ENCODE measurements at places on chromosomes 3 and 15. TPM values are rescaled to one million over a fixed set of nuclear protein-coding genes. Genes with fewer than 3 reads are reported as not detected.

DNA sequence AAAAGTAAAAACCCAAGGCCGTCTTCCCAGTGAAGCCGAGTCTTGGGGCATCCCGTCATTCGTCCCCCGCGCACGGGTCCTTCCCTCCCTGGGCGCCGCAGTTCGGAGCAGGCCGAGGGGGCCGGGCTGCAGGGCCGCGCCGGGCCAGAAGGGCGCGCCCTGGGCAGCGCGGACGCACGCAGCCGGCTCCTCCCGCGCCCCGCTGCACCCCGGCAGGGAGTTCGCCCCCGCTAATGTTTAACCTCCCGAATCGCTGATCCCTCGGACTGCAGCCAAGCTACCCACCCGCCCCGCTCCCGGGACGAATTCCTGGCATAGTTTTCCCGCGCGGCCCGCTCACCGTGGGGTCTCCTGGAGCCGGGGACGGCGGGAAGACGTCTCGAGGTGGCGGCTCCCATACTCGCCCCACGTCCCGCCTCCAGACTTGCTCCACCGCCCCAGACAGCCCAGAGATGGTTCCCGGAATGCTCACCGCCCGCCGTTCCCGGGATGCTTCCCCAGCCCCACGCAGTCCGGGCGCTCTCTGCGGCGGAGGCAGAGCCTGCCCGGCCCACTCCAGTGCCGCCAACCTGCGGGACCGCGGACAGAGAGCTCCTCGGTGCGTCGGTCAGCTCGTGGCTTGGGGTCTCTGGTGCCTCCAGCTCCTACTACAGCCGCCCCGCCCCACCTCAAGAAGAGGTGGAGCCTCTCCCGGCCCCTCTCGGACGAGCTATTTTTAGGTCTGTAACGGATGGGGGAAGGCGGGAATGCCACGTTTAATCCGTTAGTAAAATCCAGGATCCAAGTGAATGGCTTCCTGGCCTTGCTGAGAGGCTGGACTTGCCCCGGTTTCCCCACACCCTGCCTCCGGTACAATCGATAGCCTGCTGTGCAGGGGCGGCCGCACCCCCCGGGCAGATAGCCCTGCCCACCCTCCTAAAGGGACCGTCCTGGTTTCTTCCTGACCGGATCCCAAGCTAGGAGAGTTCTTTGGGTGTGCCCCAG lies at the start of gene DZIP1L:
Gene DZIP1L (minus strand): TSS at position 621 of the 984 bp plus-strand sequence. CDS start 11,637 bp downstream, outside the sequence.
- H3K27me3 ChIP-seq, result no peaks in the 10 kb centered on the region
- peak within 1 kb of the TSS; percentile 35 for H3K27ac ChIP-seq
- peak; percentile 23 for DNase-seq
- H3K4me3 ChIP-seq, result peak within 1 kb of the TSS; percentile 85

DNA sequence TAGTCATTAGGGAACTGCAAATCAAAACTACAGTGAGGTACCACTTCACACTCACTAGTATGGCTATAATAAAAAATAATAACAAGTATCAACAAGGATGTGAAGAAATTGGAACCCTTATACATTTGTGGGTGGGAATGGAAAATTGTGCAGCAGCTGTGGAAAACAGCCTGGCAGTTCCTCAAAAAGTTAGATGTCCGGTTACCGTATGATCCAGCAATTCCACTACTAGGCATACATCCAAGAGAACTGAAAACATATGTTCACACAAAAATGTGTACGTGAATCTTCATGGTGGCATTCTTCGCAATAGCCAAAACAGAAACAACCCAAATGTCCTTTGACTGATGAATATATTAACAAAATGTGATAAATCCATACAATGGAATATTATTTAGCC lies 187.9 kb upstream of the LYSMD4 start:
- DNase-seq, result no peak
- H3K4me3 ChIP-seq, result no peak overlapping the region
- H3K27ac ChIP-seq, result no peak overlapping the region
- H3K27me3 ChIP-seq, result 0 out of 2 replicates have a peak, but pooled peaks cover 2% of the 10 kb centered on the region
- H3K36me3 ChIP-seq, result no peaks in the 10 kb centered on the region

DNA sequence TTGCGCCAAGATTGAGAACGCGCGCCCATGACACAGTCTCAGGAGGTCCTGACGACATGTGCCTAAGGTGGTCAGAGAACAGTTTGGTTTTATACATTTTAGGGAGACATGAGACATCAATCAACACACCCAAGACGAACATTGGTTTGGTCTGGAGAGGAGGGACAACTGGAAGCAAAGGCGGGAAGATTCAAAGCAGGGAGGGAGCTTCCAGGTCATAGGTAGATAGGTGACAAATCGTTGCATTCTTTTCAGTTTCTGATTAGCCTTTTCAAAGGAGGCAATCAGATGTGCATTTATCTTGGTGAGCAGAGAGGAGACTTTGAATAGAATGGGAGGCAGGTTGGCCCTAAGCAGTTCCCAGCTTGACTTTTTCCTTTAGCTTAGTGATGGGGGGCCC lies 828.4 kb upstream of the DPPA4 start:
- no peaks in the 10 kb centered on the region for H3K36me3 ChIP-seq
- no peak overlapping the region for H3K4me3 ChIP-seq
- DNase-seq, result no peak
- H3K27ac ChIP-seq, result no peak overlapping the region
- H3K27me3 ChIP-seq, result no peaks in the 10 kb centered on the region
- H3K4me1 ChIP-seq, result peaks cover 8% of the 10 kb centered on the region

- H3K27me3 ChIP-seq, result peaks cover 12% of the 10 kb centered on the region
- H3K27ac ChIP-seq, result no peak overlapping the region
- peaks cover 15% of the 10 kb centered on the region for H3K36me3 ChIP-seq
- no peak overlapping the region for H3K4me3 ChIP-seq
These were observed 2.4 kb upstream of the RPL29 start for GRCh38 chr3:51997935-51998596.

- no peaks in the 10 kb centered on the region for H3K36me3 ChIP-seq
- no peak overlapping the region for H3K27ac ChIP-seq
- H3K27me3 ChIP-seq, result no peaks in the 10 kb centered on the region
- H3K4me1 ChIP-seq, result no peaks in the 10 kb centered on the region
- no peak for DNase-seq
These were observed 314.9 kb upstream of the TMCO5A start for GRCh38 chr15:37619358-37620042.

- no peaks in the 10 kb centered on the region for H3K27me3 ChIP-seq
- H3K27ac ChIP-seq, result no peak overlapping the region
- DNase-seq, result no peak
- no peaks in the 10 kb centered on the region for H3K36me3 ChIP-seq
These were observed 70.4 kb upstream of the KY start for GRCh38 chr3:134721214-134721613.

- no peaks in the 10 kb centered on the region for H3K27me3 ChIP-seq
- H3K4me3 ChIP-seq, result no peak overlapping the region
- peaks cover 31% of the 10 kb centered on the region for H3K4me1 ChIP-seq
These were observed 305.0 kb upstream of the C2CD4B start for GRCh38 chr15:62469874-62470688.

DNA sequence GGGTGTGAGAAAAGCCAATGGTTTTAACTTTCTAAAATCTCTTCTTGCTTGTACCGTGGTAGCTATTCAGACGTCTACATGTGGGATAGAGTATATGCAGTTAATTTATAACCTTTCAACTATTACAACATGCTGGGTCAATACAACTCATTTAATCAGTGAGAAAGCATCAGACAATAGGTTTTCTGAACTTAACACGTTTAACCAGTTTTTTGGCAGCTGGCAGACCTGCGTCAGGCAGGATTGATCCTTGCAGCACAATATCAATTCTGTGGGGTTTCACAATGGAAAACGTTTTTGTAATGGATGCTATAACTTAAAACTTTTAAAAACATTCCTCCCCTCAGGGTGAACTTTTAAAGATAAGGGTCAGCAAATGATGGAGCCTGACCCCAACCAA lies 6.5 kb downstream of the GNB5 start:
- H3K27me3 ChIP-seq, result no peaks in the 10 kb centered on the region
- H3K36me3 ChIP-seq, result no peaks in the 10 kb centered on the region
- H3K27ac ChIP-seq, result no peak overlapping the region

GRCh38 chr15:92391640-92392039 lies 2.0 kb upstream of the ST8SIA2 start:
- H3K4me1 ChIP-seq, result no peaks in the 10 kb centered on the region
- no peak overlapping the region for H3K27ac ChIP-seq
- H3K4me3 ChIP-seq, result no peak overlapping the region
- peaks cover 61% of the 10 kb centered on the region for H3K27me3 ChIP-seq
- H3K36me3 ChIP-seq, result no peaks in the 10 kb centered on the region

- peaks cover 59% of the 10 kb centered on the region for H3K4me1 ChIP-seq
- peak overlapping the region; percentile 34 for H3K27ac ChIP-seq
- peaks cover 24% of the 10 kb centered on the region for H3K36me3 ChIP-seq
- no peak for DNase-seq
These were observed 414.6 kb downstream of the FOXP1 start for GRCh38 chr3:71168880-71169411.

DNA sequence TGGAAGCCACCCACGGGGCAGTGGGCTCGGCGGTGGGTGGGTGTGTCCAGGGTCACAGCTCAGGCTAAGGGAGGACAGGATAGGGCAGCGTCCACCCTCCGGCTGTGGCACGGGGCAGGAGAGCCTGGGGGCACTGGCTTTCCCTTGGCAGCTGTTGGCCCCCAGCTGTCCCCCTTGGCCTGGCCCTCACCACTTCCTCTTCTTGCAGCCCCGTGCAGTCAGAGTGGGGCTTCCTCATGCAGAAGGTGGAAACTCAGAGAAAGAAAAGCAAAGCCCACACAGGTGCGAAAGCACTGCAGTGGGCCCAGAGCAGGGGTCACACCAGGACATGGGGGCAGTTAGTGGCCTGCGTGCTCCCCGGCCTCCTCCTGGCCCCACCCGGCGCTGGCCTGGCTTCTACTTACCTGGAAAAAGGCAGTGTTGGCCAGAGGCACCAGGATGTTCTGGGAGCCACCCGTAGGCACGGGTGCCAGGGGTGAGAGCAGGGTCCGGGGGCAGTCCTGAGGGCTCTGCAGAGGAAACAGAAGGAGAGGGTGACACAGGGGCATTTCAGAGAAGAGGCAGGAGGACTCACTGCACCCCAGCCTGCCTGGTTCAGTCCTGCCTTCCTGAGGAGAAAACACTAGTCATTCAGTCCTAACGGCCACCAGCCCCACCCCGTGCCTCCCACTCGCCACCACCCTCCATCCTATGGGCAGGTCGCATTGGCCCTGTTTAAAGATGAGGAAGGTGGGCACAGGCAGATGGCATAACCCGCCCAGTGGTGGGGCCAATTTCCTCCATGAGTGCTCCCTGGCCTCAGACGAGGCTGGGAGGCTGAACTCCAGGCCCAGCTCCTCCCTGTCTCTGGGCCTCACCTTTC lies 28.3 kb downstream of the PLXND1 start:
- H3K4me1 ChIP-seq, result peaks cover 13% of the 10 kb centered on the region
- H3K27me3 ChIP-seq, result no peaks in the 10 kb centered on the region
- H3K4me3 ChIP-seq, result no peak overlapping the region
- DNase-seq, result no peak

- H3K4me3 ChIP-seq, result no peak overlapping the region
- H3K36me3 ChIP-seq, result no peaks in the 10 kb centered on the region
- no peaks in the 10 kb centered on the region for H3K4me1 ChIP-seq
- no peak overlapping the region for H3K27ac ChIP-seq
- DNase-seq, result no peak
- no peaks in the 10 kb centered on the region for H3K27me3 ChIP-seq
These were observed 648.3 kb upstream of the CFAP20DC start for GRCh38 chr3:59698091-59698490.

DNA sequence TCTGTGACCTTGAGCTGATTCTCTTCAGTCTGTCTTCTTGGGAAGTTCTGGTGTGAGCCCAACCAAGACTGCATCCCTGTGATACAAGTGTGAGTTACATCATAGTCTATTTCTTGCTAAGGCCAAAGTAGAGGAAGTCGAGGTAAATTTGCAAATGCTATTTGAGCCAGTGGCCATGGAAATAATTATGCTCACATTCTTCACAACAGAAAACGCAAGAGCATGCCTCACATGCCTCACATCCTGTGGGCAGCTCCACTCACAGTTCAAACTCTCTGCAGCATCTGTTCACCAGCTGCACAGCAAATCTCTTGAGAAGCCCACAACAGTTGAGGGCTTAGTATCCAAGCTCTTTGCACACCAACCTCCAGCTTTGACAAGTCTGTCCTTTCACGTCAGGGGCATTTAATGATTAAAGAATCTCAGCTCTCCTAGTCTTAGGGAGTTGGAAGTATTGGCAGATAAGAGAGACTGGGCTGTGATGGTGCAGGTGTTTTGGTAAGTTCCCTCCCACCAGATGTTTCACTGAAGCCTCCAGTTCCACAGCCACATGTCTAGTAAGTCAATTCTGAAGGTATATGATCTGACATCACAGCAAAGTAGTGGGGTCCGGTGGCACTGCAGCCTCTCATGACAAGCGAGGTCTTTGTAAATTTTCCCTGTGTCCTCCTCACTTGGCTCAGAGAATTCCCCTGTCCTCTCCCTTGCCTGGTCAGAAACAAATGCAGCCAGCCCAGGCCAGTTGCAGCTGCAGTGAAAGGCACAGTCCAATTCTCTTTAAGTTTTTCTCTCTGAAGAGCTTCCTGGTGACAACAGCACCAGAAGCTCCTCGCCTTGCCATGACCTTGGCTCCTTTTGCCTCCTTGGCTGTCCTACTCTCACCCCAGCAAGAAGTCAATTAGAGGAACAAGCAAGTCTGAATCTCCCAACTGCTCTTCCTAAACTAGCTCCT lies 166.1 kb downstream of the SSR3 start:
- H3K4me3 ChIP-seq, result no peak overlapping the region
- H3K27me3 ChIP-seq, result no peaks in the 10 kb centered on the region
- no peak overlapping the region for H3K27ac ChIP-seq
- no peaks in the 10 kb centered on the region for H3K4me1 ChIP-seq
- no peaks in the 10 kb centered on the region for H3K36me3 ChIP-seq

- peaks cover 9% of the 10 kb centered on the region for H3K4me1 ChIP-seq
- DNase-seq, result no peak
- H3K4me3 ChIP-seq, result no peak overlapping the region
- H3K27me3 ChIP-seq, result no peaks in the 10 kb centered on the region
These were observed 44.2 kb downstream of the WNT5A start for GRCh38 chr3:55442861-55443260.

- peaks cover 46% of the 10 kb centered on the region for H3K4me1 ChIP-seq
- no peak for DNase-seq
- no peaks in the 10 kb centered on the region for H3K27me3 ChIP-seq
These were observed 3.4 kb downstream of the GATA2 start for GRCh38 chr3:128489674-128489926.

GRCh38 chr15:66880380-66881155 lies 178.5 kb downstream of the SMAD6 start:
- H3K27me3 ChIP-seq, result peaks cover 4% of the 10 kb centered on the region
- no peak overlapping the region for H3K27ac ChIP-seq
- peaks cover 13% of the 10 kb centered on the region for H3K4me1 ChIP-seq
- no peak for DNase-seq
- no peak overlapping the region for H3K4me3 ChIP-seq
- H3K36me3 ChIP-seq, result no peaks in the 10 kb centered on the region

The TGM4 gene
- total RNA-seq, result 0.18 TPM

The CYP8B1 gene
- 0.90 TPM for total RNA-seq

The PGBD4 gene
- 1.3 TPM for total RNA-seq

The CHRNA5 gene
- 10.5 TPM for total RNA-seq

The IL20RB gene
- total RNA-seq, result 0.22 TPM

The FEZF2 gene
- not detected for total RNA-seq

The BOC gene
- not detected for total RNA-seq

Data from HepG2 (cell line).